ENCODE measurements at places on chromosomes 1 and 21.

DNA sequence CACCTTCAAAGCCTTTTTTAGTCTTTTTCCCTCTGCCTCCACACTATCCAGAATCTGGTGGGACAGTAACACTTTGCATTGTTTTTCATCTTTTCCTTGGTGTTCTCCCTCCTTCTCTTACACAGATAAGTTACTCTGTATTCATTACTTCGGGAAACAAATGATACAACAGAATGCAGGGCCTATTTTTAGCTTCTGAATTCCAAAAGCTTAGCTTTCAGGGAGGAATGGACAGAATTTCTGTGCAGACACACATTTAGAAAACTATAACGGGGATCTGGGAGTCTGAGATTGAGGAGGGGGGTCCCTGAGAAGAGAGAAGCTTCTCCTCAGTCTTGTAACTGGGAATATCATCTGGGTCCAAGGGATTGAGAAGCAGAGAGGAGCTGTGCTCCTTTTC is 3.5 kb upstream of the STK40 start:
- no peak for DNase-seq

- no peak for DNase-seq
Measured at GRCh38 chr1:115499253-115499652, 142.5 kb upstream of the VANGL1 start.

- no peak for DNase-seq
Measured at GRCh38 chr1:11691302-11691914, at the start of gene DRAXIN. Gene DRAXIN (plus strand): TSS chr1:11691710. CDS start chr1:11706259, 14,549 bp downstream.

DNA sequence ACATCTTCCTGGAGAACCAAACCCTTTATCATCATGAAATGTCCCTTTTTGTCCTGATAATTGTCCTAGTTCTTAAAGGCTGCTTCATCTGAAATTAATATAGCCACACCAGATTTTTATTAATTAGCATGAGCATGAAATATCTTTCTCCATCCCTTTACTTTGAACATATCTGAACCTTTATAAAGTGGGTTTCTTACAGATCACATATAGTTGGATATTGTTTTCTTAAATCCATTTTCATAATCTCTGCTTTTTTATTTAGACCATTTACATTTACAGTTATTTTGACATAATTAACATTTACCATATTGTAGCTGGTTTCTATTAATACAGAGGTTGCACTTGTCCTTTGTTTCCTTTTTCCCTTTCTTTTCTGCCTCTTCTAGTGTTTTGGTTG is 17.2 kb downstream of the SHCBP1L start:
- DNase-seq = no peak

GRCh38 chr1:54249819-54250435 is 50.0 kb downstream of the MRPL37 start:
- no peak for DNase-seq
